ENCODE measurements at places on chromosomes 3 and 15. TPM values are rescaled to one million over a fixed set of nuclear protein-coding genes. Genes with fewer than 3 reads are reported as not detected.

Gene IQCF6
- total RNA-seq: not detected

GRCh38 chr3:67377299-67377698 lies 277.1 kb downstream of the SUCLG2 start:
- no peak for DNase-seq

- no peak for DNase-seq
These were observed 420.6 kb downstream of the SHQ1 start for GRCh38 chr3:72427624-72428023.

Gene SLC38A3
- 10.1 TPM for total RNA-seq

GRCh38 chr3:187062526-187063177 lies 76.6 kb downstream of the RPL39L start:
- no peak for DNase-seq
